ENCODE measurements at places on chromosomes 4 and X. TPM values are rescaled to one million over a fixed set of nuclear protein-coding genes. Genes with fewer than 3 reads are reported as not detected.

GRCh38 chr4:121150003-121150402 lies 14.1 kb downstream of the TNIP3 start:
- DNase-seq = no peak

- DNase-seq = no peak
Measured at GRCh38 chr4:17194586-17194985, 296.1 kb upstream of the LDB2 start.

- DNase-seq = no peak
Measured at GRCh38 chr4:66017671-66018070, 347.4 kb upstream of the EPHA5 start.

DNA sequence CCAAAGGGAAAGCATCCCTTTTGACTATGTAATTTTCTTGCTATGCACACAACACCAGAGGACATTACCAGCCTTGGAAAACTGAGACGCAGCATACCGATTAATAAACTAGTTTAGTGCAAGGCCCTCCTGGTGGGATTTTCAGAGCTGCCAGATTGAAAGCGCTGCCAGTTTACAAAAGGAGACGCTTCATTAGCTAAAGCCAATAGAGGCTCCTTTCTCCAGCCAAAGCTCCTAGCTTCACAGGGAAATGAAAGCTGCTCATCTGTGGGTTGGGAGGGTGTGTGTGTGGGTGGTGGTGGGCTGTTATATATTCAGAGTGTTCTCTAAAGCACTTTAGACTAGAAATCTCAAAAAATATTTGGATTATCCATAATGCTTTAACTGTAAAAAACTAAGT lies 32.4 kb downstream of the SPANXN4 start:
- peak; percentile 68 for DNase-seq

GRCh38 chrX:23066588-23067281 lies 67.0 kb downstream of the DDX53 start:
- DNase-seq = no peak

GRCh38 chr4:139743027-139743426 lies 77.4 kb downstream of the MGST2 start:
- no peak for DNase-seq

DNA sequence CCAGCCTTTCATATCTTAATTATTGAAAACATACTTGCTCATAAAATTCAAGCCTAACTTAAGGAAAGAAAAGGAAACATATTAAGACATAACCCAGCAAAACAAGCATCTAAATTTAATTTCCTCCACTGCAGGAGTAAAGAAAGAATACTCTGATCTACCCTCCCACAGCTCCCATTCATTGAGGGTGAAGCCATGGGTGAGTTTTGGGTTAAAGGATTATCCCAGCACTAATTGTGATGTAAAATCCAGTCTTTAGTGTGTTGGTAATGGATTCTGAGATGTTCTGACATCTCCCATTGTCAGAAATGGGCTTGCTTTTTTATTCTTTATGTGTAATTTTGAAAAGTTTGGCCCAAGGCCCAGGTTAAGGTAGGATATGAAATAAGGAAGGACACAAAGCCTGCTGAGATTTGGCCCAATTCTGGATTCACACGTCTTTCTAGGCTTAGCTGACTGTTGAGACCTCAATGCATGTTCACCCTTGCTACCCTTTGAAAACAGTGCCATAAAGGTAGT lies 50.4 kb downstream of the SPARCL1 start:
- no peak for DNase-seq

GRCh38 chrX:132612821-132613564 lies 124.2 kb upstream of the MBNL3 start:
- peak; percentile 64 for DNase-seq

DNA sequence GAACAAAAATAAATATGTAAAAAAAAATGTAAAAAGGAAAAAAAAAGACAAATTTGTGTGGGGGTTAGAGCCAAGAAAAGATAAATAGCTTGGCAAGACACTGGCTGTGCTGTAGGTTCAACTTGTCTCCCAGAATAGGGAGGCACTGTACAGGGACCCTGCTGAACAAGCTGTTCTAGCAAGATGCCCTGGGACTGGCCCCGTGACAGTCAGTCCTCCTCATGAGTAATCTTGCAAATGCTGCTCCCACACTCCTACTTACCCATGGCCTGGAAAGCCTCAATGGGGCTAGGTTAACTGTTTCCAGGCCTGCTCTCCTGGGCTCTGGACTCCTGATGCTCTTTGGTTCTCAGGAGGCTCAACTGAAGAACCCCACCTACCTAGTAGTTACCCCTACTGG lies 106.8 kb downstream of the ATG4A start:
- DNase-seq = no peak

GRCh38 chr4:36363024-36363423 lies 81.6 kb downstream of the DTHD1 start:
- DNase-seq = no peak

- DNase-seq = no peak
Measured at GRCh38 chr4:4624276-4624897, 82.5 kb upstream of the STX18 start.

DNA sequence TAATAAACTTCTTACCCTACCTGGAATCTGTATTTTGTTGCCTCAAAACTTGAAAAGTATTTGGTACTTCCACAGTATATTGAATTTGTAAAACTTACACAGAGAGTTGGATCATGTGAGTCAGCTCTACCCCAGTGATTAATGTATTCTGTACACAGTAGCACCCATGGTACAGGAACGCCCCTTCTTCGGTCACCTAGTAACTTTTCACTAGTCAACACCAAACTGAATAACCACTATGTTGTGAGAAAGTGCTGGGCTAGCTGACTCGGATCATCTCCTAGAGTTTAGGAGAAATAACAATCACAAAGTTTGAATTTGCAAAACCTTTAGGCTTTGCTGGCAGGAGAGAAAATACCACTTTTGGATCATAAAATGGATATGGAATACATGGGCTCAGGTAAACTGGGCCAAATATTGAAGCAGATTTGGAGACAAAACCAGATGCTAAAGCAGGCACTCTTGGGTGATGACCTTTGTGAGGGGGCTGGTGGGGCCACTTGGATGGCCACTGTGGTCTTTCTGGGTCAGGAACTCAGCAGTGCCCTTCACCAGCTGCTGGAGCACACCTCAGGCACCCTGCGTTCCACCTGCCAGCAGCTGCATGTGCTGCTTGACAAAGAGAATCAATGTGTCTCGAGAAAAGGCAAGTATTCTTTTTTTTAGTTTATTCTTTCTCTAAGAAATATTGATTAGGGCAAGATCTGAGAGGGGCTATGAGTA lies at the start of gene DTHD1:
Gene DTHD1, plus strand, starts transcription at position 233 of the 723 bp plus-strand sequence. Its CDS starts 143 bp downstream, at position 376.
- no peak for DNase-seq

GRCh38 chr4:151857368-151857767 lies 96.6 kb upstream of the GATB start:
- DNase-seq = no peak

GRCh38 chr4:152696764-152697261 lies 17.0 kb upstream of the TMEM154 start:
- DNase-seq = peak; percentile 26

DNA sequence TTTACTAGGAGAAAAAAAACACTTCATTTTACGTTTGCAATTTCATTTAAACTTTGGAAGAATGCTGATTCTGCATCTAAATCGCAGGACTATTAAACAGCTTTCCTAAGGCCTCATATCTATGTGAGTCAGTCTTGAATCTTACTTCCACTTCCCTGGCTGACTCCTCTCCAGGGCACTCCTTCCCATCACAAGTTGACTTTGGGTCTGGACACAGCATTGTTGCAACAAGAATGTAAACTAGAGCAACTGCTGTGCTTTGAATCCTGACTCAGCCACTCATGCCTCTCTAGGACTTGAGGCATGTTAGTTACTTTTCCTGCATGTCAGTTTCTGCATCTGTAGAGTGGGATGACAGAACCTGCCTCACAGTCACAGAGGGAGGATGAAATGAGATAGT lies 413.8 kb downstream of the FAT4 start:
- no peak for DNase-seq

GRCh38 chrX:120727911-120728310 lies 98.1 kb upstream of the C1GALT1C1 start:
- DNase-seq = no peak

GRCh38 chr4:65696436-65696835 lies 26.1 kb upstream of the EPHA5 start:
- peak; percentile 89 for DNase-seq

GRCh38 chrX:106170318-106170717 lies 2.2 kb downstream of the PWWP3B start:
- peak; percentile 47 for DNase-seq

DNA sequence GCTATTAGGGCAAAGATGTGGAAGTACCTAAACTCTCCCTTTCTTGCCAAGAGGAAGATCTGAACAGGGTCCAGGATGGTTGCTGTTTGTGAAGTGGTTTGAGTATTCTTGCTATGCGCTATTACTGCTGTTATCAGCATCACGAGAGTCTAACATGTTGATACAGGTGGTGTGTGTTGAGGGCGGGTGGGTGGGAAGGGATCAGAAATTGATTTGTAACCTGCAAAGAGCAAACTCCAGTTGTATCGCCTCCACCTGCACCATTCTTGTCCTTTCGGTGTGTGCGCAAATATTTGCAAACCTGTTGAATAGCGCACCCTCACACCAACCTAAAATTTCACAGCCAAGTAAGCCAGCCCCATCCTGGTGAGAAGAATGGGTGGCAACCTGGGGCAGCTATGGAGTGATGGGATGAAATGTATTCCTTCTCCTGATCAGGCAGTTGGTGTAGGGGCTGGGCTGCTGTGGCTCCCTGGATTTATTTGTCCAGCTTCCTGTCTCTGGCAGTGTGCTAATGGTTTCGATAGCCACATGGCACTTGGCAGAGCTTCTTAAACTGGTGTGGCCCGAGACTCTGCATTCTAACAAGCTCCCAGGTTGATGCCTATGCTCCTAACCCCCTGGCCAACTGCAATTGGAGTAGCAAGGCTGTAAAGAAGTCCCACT lies 102.6 kb upstream of the SCML1 start:
- no peak for DNase-seq

DNA sequence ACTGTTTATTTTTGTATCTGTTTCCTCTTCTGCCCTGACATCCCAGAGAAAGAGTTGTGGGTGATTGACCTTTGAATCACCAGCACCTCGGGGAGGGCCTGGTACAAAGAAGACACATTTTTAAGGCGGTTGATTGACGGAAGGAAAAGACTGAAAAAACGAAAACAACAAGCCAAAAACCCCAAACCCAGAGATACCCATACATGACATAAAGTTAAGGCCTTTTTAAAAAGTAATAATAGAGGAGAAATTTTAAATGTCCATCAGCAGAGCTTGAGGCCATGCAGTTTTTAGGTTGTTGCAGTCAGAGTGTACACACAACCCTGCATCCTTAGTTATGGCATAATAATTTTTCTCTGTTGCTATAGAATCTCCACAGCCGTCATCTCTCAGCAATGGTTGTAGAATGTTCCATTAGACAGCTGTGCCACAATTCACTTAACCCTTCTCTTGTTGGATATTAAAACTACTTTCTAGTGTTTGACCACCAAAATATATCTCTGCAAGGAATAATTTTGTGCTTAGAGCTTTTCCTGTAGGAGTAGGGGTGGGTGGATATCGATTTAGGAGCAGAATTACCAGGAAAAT lies 110.2 kb downstream of the GNL3L start:
- no peak for DNase-seq

- DNase-seq = no peak
Measured at GRCh38 chrX:72630185-72630584, 57.5 kb upstream of the HDAC8 start.

GRCh38 chr4:133149932-133150471 lies 908 bp downstream of the PCDH10 start:
- no peak for DNase-seq

GRCh38 chr4:122224348-122224747 lies 72.2 kb downstream of the BLTP1 start:
- DNase-seq = peak; percentile 11

GRCh38 chrX:72621163-72621562 lies 48.5 kb upstream of the HDAC8 start:
- DNase-seq = no peak

DNA sequence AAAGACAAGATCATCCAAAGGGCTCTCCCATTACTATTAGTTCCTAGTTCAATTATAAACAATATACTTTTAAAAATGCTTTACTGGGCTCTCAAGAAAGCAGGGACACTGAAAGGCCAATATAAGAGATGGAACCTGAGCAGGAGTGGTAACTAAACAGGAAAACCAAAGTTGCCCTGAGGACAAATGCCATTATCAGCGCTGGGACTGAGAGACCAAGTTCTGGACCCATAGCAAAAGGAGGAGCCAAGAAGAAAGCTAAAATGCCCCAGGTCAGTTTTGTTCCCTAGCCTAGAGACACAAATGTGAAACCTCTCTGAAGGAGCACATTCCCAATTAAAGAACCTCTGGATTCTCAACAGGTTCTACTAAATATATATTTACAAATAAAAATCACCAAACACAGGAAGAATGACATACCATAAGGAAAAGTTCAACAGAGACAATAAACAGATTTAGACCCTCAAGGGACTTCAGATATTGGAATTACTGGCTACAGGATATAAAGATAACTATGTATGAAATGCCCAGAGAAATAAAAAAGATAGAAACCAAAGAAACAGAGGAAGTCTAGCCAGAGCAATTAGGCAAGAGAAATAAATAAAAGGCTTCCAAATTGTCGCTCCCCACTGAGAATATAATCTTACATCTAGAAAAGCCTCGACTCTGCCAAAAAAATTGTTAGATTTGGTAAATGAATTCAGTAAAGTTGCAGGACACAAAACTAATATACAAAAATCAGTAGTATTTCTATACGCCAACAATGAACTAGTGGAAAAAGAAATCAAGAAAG lies 67.1 kb downstream of the KLHL8 start:
- no peak for DNase-seq

DNA sequence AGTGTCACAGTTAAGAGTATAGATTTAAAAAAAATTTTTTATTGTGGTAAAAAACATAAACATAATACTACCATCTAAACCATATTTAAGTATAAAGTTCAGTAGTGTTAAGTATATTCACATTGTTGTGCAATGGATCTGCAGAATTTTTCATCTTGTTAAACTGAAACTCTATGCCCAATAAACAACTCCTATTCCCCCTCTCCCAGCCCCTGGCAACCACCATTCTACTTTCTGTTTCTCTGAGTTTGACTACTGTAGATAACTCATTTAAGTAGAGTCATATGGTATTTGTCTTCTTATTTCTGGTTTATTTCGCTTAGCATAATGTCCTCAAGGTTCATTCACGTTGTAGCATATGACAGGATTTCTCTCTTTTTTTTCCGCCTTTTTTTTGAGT lies 112.4 kb downstream of the PTTG2 start:
- DNase-seq = no peak

- peak; percentile 80 for DNase-seq
Measured at GRCh38 chrX:151695583-151696340, 504 bp downstream of the PRRG3 start.

GRCh38 chr4:76376534-76376933 lies 44.4 kb downstream of the CCDC158 start:
- no peak for DNase-seq

GRCh38 chr4:22192084-22192511 lies 243.5 kb upstream of the KCNIP4 start:
- peak; percentile 25 for DNase-seq

- DNase-seq = no peak
Measured at GRCh38 chr4:188434643-188435042, 295.4 kb downstream of the TRIML1 start.

TASL gene
- polyA plus RNA-seq = not detected

PPEF2 gene
- polyA plus RNA-seq = not detected

DUX4 gene
- polyA plus RNA-seq = not detected

ATG4A gene
- polyA plus RNA-seq = 8.9 TPM

P2RY8 gene
- polyA plus RNA-seq = 0.34 TPM

NXF2B gene
- not detected for polyA plus RNA-seq

WWC2 gene
- 1.9 TPM for polyA plus RNA-seq

NDNF gene
- polyA plus RNA-seq = 0.42 TPM

ZNF518B gene
- 10.7 TPM for polyA plus RNA-seq

SLC7A11 gene
- polyA plus RNA-seq = 1.5 TPM

NPNT gene
- polyA plus RNA-seq = 5.9 TPM

IL2RG gene
- 1.6 TPM for polyA plus RNA-seq

PQBP1 gene
- 203 TPM for polyA plus RNA-seq

BTK gene
- polyA plus RNA-seq = 0.71 TPM

TCP11X2 gene
- polyA plus RNA-seq = 2.2 TPM
